ENCODE measurements at places on chromosomes 5 and 9.

GRCh38 chr9:15191378-15191777 is 115.6 kb downstream of the TTC39B start:
- no peak for DNase-seq

GRCh38 chr5:127556609-127557334 is 39.3 kb downstream of the PRRC1 start:
- no peak for DNase-seq

GRCh38 chr9:114805670-114806525 is at the start of gene TNFSF15:
Gene TNFSF15 (minus strand): TSS chr9:114806039. CDS start chr9:114806012, 27 bp downstream.
- no peak for DNase-seq

DNA sequence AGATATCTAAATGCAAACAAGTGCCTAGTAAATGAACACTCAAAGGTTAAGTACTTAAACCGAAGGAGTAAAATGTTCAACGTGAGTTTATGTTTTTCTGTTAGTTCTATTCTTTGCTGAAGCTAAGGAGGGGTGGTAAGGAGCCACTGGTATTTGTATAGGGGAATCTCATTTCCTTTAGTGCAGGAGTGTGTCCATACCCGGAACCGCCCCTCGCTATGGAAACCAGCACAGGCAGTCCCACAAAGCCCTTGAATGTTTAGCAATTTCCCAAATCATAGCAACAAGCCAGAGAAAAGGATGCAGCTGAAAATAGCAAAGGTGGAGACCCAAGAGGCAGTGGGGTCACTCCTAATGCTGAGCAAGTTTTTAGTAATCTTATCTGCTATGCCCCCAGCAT is 78.8 kb upstream of the STK32A start:
- no peak for DNase-seq

DNA sequence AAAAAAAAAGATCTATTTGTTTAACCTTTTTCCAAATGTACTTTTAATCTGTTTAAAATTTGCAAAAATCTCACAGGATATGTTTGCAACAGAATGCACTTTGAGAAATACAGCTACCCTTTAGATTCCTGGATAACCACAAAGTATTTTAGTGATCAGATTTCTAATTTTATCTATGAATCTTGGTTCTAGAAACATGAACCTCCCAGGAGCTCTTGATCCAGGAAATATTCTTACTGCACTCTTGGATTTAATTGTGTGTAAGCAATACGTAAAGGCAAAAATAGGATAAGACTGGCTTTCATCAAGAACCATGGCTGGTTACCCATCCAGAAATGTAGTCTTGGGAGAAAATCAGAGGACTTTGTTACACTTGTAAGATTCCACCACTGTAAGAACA is 1581.8 kb upstream of the WWC1 start:
- no peak for DNase-seq

GRCh38 chr9:8401961-8402705 is 602.6 kb upstream of the DMAC1 start:
- no peak for DNase-seq

DNA sequence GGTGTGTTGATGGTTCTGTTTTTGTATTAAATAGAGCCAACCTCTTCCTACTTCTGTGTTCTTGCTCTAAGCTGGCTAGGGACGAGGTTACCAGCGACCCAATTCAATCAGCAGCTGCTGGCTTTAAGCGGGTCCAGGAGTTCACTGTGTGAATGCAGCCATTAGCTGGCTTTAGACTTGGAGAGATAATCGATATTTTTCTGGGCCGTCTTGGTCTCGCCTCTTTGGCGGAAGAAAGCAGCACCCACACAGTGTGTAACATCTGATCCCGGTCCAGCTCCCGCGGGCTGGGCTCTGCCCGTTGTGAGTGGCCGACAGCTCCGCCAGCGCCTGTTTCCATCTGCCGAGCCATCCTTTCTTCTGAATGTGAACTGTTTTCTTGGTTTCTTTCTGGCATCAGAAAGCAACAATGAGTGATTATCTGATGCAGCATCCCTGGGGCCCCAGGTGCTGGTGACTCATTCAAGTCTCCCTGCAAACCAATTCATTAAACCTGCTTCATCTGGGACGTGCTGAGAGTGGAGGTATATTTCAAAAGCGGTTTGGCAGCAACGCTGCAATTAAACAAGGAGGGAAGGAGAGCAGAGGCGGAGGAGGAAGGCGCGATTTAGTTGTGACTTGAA is 90.8 kb upstream of the IRX4 start:
- DNase-seq, result no peak

DNA sequence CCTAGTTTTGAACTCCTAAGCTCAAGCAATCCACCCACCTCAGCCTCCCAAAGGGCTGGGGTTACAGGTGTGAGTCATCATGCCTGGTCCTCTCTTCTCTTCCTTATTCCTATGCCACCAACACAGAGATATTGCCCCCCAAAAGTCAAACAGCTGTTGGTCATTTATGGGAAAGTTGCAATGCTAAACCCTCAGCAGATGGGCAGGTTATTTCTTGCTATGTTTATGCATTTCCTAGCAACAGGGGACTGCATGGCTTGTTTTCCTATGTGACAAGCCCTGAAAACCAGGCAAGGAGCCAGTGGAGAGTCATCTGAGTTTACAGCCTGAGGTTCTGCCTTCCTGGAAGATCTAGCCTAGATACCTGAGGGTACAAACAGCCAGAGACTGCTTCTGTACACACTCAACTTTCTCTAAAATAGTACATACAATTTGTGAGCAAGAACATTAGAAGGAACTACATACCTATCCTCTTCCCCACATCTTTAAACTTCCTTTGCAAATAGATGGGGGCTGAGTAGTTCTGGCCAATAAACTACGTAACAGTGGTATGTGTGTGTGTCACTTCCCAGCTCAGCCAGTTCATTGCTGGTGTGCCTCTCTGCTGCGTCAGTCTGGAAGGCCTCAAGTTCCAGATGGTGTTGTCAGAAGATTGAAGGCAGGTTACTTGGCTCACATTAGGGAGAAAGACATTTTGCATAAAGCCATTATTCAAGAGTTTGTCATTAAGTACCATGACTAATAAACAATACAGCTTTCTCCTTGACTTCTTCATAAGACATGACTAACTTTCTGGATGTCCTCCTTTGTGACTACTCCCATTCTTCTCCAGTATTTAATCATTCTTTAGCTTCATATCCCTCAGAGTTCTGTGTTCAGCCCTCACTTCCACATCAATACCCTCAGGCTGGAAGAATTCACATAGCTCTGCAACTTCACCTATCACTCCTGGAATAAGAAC is 65.3 kb downstream of the CSNK1A1 start:
- peak; percentile 99 for DNase-seq

GRCh38 chr5:172493461-172493860 is 39.1 kb upstream of the SH3PXD2B start:
- DNase-seq, result no peak

DNA sequence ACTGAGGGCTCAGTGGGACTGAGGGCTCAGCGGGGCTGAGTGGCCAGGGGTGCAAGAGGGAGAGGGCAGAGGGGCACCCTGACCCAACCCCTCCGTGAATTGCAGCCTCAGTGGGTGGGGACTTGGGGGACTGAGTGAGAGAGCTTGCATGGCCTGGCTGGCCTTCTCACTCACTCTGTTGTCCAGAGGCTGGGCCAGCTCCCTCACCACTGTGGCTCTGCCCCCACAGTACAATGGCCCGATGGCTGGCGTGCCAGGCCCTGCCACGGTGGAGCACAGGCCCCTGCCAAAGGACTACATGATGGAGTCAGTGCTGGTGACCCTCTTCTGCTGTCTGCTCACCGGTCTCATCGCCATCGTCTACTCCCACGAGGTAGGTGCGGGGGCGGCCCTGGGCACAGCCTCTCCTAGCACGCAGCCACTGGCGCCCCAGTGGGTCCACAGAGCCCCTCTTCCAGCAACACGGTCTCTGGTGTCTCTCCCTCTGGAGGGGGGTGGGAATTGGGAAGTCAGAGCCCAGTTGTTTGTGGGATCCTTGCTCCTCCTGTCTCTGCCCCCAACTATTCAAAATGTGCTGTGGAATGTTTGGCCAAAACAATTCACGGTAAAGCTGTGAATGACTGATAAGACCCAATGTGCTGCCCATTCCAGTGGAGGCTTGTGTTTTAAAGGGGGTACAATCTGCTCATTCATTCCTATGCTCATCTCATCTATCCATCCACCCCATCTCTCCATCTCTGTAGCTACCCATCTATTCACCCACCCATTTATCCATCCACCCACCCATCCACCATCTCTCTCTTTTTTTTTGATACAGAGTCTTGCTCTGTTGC is 10.7 kb downstream of the PRRT1B start:
- no peak for DNase-seq

DNA sequence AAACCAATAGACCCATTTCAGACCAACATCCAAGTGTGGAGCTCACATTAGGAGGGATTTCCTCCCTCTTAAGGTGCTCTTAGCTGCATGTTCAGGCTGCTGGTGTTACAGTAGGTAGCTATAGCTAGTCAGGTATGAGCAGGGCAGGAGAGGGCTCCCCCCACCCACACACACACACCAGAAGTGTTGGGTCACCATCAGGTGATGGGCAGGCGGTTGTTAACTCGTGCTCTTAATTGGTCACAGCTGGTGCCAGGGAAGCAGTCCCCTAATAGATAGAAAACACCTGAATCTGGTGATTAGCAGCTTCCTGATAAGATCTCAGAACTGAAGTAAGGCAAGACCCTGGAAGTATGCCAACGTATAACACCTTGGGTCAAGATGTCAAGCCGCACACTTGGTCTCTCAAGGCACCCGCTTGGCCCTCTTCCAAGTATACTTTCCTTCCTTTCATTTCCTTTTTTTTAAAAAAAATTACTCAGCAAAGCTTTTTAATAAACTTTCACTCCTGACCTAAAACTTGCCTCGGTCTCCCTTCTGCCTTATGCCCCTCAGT is 532.4 kb downstream of the DNAH5 start:
- DNase-seq, result no peak

GRCh38 chr5:3122985-3123762 is 371.7 kb upstream of the IRX2 start:
- no peak for DNase-seq

- no peak for DNase-seq
Observed at GRCh38 chr5:133807348-133807747, 161.1 kb downstream of the C5orf15 start.

GRCh38 chr9:2638871-2639673 is 17.5 kb downstream of the VLDLR start:
- no peak for DNase-seq

DNA sequence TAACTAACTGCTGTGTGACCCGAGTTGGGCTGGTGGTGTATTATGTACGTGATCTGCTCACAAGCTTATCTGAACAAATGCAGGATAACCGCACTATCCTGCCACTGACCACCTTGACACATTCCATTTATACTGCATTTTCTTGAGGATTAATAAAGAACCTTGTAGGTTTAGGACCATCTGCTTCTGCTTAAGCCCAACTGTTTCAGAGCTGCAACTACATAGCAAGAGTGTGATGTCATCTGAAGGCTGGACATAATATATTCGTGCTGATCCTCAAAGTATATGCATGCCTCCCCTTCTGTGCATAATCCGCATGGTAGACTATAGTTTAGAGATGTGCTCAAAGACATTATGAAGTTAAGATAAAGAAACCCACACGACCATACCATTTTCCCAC is 435.9 kb downstream of the BNC2 start:
- DNase-seq, result peak; percentile 25

DNA sequence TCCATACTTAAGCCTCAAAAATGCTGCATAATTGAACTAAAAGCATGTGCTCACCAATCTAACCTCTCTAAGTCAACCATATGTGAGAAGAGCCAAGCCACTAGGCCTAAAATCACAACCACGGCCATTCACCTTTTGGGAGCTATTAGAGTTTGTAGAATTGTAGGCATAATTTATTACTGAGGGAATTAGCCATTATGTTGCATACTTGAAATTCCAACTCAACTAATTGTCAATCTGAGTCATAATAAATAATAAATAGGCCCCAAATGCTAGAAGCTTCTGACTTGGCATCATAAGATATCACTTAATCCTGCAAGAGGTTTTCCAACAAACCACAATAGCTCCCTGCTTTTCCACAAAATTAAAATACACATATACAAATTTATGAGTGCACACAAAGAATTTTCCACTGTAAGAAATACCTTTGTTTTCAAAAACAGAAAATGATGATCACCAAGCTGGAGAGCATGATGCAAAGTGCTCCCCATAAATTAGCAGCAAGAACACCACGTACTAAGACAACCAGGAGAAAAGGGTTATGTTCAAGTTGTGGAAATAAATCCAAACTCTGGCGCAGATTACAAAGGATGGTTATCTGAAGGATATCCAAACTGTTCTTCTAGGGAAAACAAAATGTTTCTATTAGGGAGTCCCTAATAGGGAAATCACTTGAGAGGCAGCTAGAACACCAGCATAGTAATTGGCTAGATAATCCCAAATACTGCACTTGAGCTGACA is 250.0 kb upstream of the SLC30A5 start:
- DNase-seq, result no peak

GRCh38 chr9:115018547-115019435 is 88.4 kb upstream of the TNFSF8 start:
- DNase-seq, result peak; percentile 74

DNA sequence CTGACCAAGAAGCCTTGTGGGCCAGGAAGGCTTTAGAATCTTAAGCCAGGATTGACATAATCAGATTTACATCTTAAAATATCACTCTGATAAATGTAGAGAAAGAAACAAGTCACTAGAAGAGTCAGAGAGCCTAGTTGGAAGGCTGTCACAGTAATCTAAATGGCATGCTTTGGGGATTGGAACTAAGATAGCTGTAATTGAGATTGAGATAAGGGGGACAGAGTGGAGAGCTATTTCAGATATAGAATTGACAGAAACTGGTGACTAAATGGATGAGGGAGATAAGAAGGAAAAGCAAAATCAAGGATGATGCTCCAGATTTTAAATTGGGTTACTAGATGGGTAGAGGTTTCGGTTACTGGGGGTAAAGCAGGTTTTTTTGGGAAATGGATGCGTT is 100.5 kb downstream of the XRCC4 start:
- no peak for DNase-seq

DNA sequence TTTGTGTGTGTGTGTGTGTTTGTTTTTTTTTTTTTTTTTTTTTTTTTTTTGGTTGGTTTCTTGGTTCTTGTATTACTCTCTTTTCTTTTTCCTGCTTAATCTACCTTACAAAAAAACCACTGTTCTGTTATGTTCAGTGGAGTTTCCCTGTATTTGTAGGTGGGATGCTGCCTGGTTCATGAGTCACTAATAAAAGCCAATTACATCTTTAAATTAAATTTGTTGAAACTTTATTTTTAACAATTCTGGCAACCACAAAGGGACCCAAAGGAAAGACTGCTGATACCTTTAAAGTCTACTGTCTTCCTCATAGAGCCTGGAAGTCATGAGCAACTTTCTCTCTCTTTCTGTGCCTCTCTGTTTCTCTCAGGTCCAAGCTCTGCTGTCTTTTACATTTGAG is 29.5 kb upstream of the RNF20 start:
- no peak for DNase-seq

GRCh38 chr9:33881635-33882034 is 64.7 kb downstream of the UBE2R2 start:
- DNase-seq, result no peak

DNA sequence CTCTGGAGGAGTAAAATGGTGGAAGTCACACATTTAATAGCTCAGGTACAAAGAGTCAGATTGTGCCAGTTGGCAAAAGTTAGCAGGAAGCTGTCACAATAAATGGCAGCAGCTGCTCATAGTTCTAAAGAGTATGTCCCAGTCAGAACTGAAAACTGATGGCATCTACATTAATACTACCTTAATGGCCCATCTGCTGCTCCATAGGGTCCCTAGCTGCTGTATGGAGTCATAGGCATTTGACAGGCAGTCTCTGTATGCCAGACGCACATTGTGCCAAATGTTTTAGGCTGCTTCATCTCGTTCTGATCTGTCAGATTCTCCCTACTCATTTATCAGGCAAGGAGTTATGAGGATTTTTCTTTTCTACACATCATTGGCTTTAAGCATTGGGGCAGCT is 515.8 kb upstream of the ARRDC3 start:
- DNase-seq, result no peak

GRCh38 chr5:146813346-146814157 is 65.0 kb downstream of the PPP2R2B start:
- no peak for DNase-seq
